ENCODE measurements at places on chromosomes 6 and 20. TPM values are rescaled to one million over a fixed set of nuclear protein-coding genes. Genes with fewer than 3 reads are reported as not detected.

DNA sequence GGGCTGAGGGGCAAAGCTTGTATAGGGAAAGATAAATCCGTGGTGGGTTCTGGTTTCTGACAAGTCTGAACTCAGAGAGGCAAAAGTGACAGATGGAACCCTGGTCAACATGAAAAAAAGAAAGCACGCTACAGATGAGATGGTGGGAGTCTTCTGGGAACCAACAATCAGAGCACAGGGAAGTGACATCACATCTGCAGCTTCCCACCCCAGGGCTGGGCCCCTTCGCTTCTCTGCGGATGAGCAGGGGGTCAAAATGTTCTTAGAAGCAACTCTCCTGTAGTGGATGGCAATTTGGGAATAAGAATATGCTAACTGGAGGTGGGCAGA is 129.2 kb upstream of the AKAP12 start:
- DNase-seq = no peak

- DNase-seq = no peak
Measured at GRCh38 chr6:100346203-100346602, 118.5 kb downstream of the SIM1 start.

DNA sequence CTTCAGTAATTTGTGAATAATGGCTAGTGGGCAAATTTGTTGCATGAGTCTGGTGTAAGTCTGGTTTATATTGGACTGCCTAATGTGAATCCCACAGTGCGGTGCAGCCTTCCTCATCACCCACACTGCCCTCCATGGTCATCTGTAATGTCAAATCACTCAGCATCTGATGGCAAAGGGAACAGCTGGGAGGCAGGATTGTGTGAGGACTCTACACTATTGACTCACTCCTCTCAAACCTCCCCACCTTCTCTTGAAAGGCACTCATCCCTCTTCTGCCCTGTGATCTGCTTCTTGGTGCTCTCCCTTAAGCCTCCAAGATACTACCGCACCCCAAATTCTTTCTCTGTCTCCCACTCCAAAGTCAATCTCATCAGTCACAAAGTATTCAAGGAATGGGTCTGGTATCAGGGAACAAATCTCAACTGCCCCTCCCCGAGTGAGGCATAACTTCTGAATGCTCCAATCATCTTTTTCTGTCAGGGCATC is 146.0 kb upstream of the BEND6 start:
- no peak for DNase-seq

Gene OR2H1
- total RNA-seq = not detected

Gene NELFE
- total RNA-seq = 67.2 TPM
